ENCODE measurements at places on chromosomes 6 and 20.

GRCh38 chr6:145557474-145557873 is 177.8 kb downstream of the EPM2A start:
- DNase-seq: no peak

DNA sequence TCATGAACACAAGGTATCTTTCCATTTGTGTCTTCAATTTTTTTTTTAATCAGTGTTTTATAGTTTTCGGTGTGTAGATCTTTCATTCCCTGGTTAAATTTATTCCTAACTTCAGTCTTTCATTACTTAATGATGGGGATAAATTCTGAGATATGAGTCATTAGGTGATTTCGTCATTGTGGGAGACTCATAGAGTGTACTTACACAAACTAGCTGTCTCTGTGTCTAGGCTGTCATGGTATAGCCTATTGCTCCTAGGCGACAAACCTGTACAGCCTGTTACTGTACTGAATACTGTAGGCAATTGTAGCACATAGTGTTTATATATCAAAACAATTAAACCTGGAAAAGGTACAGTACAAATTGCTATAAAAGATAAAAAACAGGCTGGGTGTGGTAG is 42.1 kb downstream of the SMAP1 start:
- peak; percentile 30 for DNase-seq

- DNase-seq: no peak
These were observed 144.8 kb upstream of the ENPP5 start for GRCh38 chr6:46315589-46315988.

- DNase-seq: no peak
These were observed 78.1 kb downstream of the UNC5CL start for GRCh38 chr6:40960742-40961430.

- DNase-seq: no peak
These were observed 18.6 kb downstream of the PRKN start for GRCh38 chr6:162708971-162709370.

- no peak for DNase-seq
These were observed 123.1 kb downstream of the HIVEP2 start for GRCh38 chr6:142821860-142822259.

DNA sequence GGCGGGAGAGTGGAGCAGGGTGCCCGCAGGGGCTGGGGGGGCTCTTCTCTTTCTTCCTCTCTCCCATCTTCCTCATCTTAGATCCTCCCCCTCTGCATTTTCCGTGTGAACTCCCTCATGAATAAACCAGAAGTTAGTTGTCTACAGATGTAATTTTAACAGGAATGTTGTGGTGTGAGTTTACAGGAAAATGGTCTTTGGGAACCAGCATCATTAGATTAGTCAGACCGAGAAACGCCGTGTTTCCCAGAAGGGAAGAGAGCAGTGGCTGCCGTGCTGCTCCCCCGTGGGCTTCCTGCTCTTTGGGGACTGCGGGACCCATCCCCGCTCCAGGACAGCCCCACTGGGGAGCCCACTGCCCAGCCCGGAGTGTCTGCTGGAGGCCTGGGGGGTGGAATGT is 3.4 kb downstream of the MYT1 start:
- DNase-seq: no peak

DNA sequence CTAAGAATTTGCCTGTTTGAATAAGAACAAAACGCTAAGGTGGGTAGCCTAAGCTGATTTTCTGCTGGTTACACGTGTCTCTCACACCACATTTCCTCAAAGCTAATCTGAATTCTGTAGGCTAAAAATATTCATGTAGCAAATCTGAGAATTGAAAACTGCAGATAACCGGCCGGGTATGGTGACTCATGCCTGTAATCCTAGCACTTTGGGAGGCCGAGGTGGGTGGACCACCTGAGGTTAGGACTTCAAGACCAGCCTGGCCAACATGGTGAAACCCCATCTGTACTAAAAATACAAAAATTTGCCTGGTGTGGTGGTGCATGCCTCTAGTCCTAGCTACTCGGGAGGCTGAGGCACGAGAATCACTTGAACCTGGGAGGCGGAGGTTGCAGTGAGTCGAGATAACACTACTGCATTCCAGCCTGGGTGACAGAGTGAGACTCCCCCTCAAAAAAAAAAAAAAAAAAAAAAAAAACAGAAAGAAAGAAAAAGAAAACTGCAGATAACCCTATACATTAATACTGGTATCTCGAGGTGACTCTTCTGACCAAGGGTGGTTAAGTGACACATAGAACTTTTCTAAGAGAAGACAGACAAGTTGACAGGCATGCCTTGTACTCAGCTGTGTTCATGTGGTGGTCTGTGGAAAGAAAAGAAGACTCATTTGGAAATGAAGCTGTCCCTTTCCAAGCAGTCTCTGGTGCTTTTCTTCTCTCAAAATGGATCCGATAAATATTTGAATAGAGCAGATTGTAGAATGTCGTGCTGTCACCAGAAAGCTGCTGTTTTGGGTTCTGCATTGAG is 24.7 kb upstream of the ASXL1 start:
- DNase-seq: no peak

DNA sequence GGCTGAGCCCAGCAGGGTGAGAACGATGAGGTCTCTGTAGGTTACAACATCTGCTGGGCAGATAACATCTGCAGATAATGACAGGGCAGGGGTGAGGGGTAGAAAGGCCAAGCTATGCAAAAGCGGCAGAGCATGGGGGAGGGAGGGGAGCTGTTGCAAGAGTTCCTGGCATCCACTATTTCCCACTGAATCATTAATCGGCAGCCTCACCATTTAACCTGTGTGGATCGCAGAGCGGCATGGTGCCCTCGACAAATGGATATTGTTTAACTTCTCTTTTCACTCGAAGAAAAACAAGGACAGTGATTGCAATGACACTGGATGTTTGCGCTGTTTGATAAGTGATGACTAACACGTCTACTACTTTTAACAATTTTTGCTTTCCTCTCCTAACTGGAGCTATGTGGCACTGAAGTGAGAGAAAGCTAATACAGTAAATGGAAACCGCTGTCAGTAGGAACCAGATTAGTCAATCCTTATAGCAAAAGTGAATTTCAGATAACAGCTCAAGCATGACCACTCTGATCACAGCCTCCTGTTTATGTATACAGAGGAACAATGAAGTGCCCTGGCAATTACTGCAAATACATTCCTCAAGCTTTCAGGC is 381.5 kb downstream of the TFAP2A start:
- peak; percentile 8 for DNase-seq

DNA sequence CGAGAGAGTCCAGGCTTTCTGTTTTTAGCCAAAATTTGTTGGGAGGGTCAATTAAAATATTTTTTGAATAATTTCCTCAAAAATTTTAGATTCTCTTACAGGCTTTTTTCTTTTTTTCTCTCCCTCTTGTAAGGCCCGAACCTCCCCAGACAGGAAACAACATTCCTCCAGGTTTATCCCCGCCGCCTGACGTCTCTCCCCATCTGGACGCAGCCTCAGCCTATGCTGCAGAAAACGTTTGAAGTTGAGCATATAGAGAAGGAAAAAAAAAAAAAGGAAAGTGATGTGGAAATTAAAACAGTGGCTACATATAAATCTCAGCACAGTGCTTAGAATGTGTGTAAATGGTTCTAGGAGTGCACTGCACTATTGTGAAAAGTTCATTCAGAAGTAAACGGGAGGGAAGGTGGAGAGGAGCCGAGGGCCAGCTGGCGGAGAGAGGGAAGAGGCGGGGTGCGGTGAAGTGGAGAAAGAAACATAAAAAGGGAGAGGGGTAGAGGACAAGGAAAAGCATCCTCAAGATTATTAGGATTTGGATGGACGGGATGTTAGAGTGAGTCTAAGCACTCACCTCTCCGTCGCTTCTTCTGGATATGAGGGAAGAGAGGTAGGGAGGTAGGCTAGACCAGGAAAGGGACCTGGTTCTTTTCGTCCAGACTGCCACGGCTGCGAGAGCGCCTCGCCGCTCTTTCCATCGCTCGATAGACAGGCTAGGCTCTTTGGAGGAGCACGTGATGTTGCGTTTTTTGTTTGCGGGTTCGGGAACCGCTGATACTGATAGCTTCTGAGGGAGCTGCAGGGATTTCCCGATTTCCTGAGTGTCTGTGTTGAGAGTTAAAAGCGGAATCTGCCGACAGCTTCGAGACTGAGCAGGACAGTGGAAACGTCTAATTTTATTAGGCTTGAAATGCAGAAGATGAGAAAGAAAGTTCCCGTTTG is 98.7 kb downstream of the TRIM27 start:
- no peak for DNase-seq

DNA sequence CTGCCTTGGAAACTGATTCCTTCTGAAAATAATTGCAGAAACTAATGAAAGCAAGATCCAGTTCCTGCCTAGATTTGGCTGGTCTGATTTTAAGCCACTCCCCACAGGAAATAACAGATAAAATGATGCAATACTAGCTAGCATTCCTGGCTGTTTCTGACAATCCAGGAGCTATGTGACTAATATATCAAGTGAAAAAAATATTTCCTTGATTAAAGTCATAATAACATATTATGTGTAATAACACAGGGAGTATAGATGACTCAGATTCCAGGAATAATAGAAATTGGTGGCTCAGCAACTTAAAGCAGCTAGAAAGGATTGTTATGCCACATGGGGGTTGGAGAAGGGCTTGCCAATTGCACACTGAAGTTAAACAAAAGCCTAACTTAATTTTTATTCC is 182.7 kb upstream of the SALL4 start:
- peak; percentile 92 for DNase-seq

DNA sequence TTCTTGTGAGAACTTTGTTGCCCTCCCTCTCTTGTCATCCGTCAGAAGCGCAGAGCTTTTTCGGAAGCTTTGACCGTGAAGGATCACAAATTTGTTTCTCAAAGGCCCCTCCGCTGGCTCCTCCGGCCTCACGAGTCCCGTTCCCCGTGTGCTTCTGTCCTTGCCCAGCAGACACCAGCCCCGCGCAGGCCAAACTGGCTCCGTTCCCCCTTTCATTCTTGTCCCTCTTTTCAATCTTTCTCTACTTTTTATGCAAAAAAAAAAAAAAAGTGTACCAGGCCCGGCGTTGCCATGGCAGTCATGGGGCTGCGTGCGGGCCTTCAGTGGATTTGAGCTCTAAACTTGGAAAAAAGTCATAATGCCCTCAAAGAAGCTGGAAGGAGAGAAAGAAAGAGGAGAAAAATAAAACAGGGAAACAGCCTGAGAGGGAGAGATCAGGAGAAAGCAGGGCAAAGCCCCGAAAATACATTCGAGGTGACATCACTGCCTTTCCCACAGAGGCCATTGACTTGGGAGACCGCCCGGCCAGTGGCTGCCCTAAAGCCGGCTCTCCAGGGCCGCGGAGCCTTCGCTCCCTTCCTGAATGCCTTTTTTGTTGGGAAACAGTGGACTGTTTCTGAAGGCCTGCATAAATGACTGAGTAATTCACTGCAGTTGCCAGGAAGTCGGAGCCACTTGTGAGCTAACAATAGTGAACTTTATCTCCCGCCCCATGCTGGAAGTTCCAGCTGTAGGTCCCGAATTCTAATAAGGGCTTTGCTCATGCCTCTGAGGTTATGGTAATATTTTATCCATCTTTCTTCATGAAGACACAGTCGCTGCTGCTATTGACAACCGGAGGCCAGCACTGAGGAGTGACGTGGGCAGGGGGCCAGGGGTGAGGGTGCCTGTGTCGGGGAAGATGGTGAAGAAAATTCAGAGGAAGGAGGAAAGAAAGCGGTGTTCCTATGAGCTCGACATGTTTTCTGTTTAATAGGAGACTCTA is 670.9 kb downstream of the QKI start:
- no peak for DNase-seq

GRCh38 chr6:147776631-147777213 is 268.2 kb downstream of the SAMD5 start:
- DNase-seq: no peak

DNA sequence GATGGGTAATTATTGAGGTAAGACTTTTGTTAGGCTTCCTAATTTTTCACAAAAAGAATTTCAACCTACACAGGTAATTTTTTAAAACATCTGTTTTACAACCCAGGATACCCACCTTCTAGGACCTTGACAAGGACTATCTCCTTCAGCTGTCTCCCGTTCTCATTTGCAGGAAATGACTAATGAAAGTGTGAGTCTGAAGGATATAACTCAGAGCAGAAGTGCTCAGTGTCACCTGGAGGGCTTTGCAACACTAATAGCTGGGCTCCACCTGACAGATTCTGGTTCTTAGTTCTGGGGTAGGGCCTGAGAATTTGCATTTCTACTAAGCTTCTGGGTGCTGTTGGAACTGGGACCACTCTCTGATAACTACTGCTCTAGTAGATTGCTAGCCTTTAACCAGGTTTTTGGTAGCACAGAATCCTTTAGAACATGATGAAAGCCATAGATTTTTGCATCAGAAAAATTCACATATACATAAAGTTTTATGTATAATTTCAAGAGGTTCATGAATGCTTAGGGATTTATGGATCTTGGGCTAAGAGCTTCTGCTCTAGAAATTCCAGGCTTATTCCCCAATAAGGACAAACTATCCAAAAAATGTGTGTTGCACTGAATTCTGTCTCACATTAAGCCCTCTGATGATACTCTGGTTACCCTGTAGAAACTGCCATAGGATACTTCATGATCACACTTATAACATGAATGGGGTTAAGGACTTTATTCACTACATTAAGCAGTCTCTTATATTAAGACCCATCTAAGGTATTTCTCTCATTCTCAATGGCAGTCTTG is 30.3 kb downstream of the AK9 start:
- DNase-seq: no peak

- no peak for DNase-seq
These were observed 196.3 kb upstream of the UST start for GRCh38 chr6:148550569-148550968.

- DNase-seq: no peak
These were observed 694 bp downstream of the MRPS18B start for GRCh38 chr6:30618270-30618797.

- no peak for DNase-seq
These were observed 4.9 kb downstream of the VEGFA start for GRCh38 chr6:43774776-43775534.

- DNase-seq: no peak
These were observed 547.7 kb upstream of the ID4 start for GRCh38 chr6:19289457-19289856.

- no peak for DNase-seq
These were observed 324.7 kb upstream of the CNR1 start for GRCh38 chr6:88490908-88491264.

DNA sequence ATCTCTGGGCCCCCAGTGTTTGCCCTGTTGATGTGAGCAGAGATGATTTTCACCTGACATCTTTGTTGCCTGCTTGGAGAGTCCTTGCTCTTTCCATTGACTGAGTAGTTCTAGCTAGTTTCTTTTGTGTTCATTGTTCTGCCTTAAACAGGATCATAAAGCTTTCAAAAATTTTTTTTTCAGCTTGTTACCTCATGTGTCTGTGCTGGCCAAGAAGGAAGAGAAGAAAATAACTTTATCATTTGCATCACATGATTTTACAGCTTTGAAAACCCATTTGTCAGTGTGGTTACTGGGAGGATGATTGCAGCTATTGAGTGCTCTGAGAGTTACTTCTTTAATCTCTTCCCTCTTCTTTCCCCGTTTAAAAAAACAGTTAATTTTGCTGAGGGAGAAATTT is 16.0 kb downstream of the FOXO3 start:
- DNase-seq: no peak

- no peak for DNase-seq
These were observed 1167.7 kb upstream of the ADGRB3 start for GRCh38 chr6:67467341-67467740.

DNA sequence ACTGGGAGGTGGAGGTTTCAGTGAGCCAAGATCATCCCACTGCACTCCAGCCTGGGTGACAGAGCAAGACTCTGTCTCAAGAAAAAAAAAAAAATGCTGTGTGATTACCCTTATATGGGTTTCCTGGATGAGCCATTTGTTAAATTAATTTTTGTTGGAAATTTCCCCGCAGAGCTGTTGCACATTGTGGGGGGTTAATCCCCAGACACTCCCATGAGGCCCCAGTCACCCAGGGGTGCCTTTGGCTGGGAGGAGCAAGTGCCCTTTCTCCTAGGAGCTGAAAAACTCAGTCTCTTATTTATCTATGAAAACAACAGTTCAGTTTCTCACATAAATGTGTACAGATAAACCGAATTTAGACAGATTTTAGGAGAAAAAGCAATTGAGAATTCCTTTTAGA is 4.7 kb upstream of the DEFB132 start:
- no peak for DNase-seq

Data from non-pigmented ciliary epithelial cell (primary cell).